Activated CD8-positive, alpha-beta memory T cell treated with anti-CD3 and anti-CD28 coated beads, Interleukin-2, amount 50 U/mL, for 4 hours (primary cell): ENCODE measurements at places on chromosomes 3 and 15.

DNA sequence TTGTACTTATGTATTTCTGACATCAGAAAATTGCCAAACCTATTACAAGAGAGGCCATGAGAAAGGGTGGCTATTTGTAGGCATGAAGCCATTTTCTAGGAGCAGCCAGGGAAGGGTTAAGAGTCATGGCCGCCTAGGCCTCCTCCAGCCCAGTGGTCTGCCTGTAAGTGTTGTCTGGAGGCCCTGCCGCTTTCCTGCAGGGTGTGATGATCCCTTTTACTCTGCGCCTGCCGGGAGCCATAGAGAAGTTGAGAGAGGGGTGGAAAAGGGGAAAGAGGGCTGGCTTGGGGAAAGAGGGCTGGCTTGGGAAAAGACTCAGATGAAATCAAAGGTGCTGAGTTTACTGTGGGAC lies 29.1 kb upstream of the KCTD6 start:
- no peak for DNase-seq

DNA sequence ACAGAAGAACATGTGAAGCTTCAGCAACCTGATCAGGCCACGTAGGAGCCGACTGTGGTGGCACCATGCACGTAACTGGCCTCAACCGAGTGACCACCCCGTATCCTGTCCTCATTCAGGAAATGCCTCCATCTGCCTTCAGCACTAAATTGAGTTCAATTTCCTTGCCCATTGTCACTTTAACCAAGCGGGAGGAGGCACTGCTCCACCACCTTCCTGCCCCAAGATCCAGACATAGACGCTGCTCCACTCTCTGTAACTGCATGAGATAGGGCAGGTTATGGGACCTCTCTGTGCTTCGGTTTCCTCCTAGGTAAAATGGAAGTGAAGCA lies 80.1 kb upstream of the POMGNT2 start:
- DNase-seq, result no peak

GRCh38 chr3:184761075-184761841 lies 49.4 kb upstream of the MAGEF1 start:
- DNase-seq, result no peak

DNA sequence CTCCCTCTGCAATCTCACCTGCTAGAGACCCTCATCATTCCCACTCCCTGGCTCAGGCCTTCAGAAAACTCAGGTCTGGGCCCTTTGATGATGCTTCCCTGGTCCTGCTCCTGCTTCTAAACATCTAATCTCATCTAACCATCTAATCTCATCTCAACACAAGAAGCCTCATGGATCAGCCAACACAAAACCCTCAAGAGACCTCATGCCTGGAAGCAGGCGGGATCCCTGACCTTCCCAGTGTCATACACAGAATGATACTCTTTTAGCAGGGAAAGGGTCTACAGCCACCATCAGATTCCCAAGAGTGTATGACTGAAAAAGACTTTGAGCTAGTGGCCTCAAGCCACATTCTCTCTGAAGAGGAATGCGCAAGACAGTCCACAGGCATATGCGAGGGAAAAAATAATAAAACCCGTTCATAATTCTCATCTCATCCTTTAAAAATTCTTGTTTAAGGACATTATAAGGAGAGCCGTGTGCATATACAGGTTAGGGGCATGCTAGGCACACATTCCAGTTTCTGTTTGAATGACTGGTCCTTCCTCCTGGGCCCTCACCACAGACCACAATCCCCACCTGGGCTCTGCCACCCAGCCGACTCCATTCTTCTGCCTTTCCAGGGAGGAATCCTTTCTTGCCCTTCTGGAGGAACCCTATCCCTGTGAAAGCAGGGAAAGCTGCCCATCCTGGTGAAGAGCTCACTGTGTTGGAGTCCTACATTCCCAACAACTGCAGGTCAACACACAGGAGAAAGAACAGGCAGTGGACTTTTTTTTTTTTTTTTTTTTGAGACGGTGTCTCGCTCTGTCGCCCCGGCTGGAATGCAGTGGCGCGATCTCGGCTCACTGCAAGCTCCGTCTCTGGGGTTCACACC lies 2.2 kb downstream of the ZXDC start:
- no peak for DNase-seq

- no peak for DNase-seq
Observed at GRCh38 chr3:126556637-126557414, 1.9 kb downstream of the C3orf22 start.

GRCh38 chr3:117865338-117865737 lies 1155.8 kb downstream of the TUSC7 start:
- DNase-seq, result no peak

GRCh38 chr3:127222664-127223063 lies 29.7 kb downstream of the PRR23E start:
- DNase-seq, result no peak

DNA sequence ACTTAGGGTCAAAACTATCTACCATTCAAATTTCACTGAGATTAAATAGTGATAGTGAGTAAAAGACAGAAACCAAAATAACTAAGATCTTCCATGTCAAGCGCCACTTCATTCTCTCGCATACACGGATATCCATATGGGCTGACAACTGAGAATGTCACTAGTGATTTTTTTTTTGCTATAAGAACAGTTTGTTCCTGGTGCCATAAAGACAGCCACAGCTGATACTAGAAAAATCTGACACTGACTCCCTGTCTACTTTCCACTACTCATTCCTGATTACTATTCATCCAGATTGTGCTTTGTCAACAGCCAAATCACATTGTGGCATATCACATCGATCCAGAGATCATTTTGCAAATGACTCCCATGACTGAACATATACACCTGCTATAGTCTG lies 45.8 kb upstream of the CDAN1 start:
- no peak for DNase-seq

DNA sequence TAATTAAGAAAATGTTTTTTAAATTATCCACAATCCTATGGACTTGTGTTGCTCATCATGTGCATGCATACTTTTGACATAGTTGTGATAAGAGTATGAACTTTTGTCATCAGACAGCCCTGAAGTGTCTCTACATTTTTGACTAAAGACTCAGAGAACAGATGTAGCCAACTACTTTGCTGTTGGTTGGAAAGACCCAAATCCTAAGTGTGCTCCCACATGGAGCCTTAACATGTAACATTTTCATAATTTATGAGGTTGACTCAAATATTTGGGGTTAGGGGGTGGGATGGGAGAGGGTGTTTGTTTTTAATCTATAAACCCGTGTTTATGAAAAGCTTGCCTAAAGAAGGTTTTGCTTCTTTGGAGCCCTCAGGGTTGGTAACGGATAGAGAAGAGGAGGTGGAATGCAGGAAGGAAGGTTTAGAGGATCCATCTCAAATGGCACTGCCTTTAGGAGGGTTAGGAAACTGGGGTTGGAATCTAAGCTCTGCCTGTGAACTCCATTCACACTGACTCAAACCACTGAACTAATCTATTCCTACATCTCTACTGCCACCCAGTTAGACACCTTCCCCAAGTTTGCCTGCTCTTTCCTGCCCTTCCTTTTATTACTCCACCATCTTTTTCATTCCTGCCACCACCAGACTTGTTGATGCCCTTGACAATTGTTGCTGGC lies 3.7 kb downstream of the BOC start:
- no peak for DNase-seq

- no peak for DNase-seq
Observed at GRCh38 chr3:47520756-47521155, 7.2 kb upstream of the ELP6 start.

DNA sequence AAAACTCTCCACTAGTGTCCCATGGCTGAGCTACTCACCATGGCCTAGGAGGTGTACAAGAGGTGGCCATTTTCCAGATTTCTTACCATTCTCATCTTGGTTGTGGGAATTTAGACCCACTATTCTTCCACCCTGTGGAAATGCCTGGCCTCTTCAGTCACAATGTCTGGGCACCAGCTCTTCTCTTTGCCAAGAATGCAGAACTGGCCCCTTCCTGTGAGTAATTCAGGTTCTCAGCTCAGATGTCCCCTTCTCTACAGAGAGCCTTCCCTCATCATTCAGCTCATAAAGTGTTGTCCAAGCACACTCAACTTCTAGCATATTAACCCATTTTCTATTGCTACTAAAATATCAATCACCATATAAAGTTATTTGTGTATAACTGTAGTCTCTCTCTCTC lies 575.5 kb upstream of the KCNMB2 start:
- no peak for DNase-seq

DNA sequence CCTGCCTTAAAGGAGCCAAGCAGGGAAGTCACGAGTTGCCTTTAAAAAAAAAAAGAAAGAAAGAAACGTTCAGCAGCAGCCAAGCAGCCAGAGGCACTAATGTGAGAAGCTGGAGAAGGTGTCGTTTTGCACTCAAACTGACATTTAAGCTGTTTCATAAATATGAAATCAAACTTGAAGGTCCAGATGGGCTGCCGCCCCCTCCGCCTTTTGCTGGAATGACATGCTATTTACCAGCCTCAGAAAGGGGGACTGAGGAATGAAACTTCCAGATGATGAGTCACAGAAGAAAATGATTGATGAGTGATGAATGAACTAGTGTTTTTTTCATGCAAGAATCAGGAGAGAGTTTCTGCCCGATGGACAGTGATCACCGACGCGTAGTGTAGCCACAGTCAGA lies 396.8 kb downstream of the IGSF11 start:
- DNase-seq, result no peak

GRCh38 chr3:169940470-169941181 lies 26.0 kb upstream of the SEC62 start:
- DNase-seq, result no peak

DNA sequence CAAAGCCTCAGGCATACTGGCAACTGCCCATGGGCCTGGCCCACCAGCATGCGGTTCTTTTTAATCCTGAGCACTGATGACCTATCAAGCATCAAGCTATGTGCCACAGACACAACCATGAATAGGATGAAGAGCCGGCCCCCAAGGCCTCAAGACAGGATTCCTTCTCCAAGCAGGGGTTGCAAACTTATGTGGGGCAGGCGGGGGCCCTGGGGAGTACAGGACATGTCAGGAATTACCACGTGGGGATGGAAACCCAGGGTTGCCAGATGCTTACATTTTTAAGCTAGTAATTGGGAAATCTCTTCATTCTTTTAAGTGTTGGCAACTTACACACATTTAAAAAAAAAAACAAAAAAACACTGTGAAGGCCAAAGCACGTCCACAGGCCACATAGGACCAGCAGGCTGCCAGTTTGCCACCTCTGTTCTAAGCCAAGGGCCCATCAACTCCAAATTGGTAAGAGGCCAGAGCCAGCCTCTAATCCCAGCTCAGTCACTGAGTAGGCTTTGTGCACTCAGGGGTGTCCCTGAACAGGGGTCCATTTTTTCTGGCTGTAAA lies 32.8 kb downstream of the BDH1 start:
- DNase-seq, result no peak
